ENCODE measurements at places on chromosomes 4 and X. TPM values are rescaled to one million over a fixed set of nuclear protein-coding genes. Genes with fewer than 3 reads are reported as not detected.

MAP9 gene
- total RNA-seq = 5.8 TPM

PF4V1 gene
- total RNA-seq = not detected

F11 gene
- not detected for total RNA-seq

DCAF8L1 gene
- total RNA-seq = not detected

LEF1 gene
- 77.0 TPM for total RNA-seq

F8A3 gene
- 27.3 TPM for total RNA-seq
